ENCODE measurements at places on chromosomes 7 and 10. TPM values are rescaled to one million over a fixed set of nuclear protein-coding genes. Genes with fewer than 3 reads are reported as not detected.

The ZNF467 gene
- total RNA-seq = not detected

The CCDC3 gene
- 0.12 TPM for total RNA-seq

The C10orf67 gene
- not detected for total RNA-seq

The MLLT10 gene
- 42.2 TPM for total RNA-seq

The SPDYE9 gene
- not detected for total RNA-seq

The CALHM3 gene
- not detected for total RNA-seq

The SHTN1 gene
- total RNA-seq = not detected

The ITGA8 gene
- not detected for total RNA-seq

The OGDHL gene
- total RNA-seq = 0.35 TPM

Measured in activated CD8-positive, alpha-beta memory T cell treated with anti-CD3 and anti-CD28 coated beads, Interleukin-2, amount 10 ng/mL, durations not matched to agents 7 days and 5 days (primary cell).